ENCODE measurements at places on chromosomes 1 and 21. TPM values are rescaled to one million over a fixed set of nuclear protein-coding genes. Genes with fewer than 3 reads are reported as not detected.

MRAP gene
- not detected for total RNA-seq

OVAAL gene
- not detected for total RNA-seq

C1orf232 gene
- total RNA-seq, result not detected

CD164L2 gene
- not detected for total RNA-seq

IFI44 gene
- total RNA-seq, result 13.1 TPM

MCL1 gene
- total RNA-seq, result 180 TPM
